Non-pigmented ciliary epithelial cell (primary cell): ENCODE measurements at places on chromosomes 3 and 15.
A peak's percentile ranks its signal among the peaks of the same experiment; 100 is the strongest.

- DNase-seq, result no peak
These were observed 275.9 kb upstream of the NR2F2 start for GRCh38 chr15:96054621-96055020.

DNA sequence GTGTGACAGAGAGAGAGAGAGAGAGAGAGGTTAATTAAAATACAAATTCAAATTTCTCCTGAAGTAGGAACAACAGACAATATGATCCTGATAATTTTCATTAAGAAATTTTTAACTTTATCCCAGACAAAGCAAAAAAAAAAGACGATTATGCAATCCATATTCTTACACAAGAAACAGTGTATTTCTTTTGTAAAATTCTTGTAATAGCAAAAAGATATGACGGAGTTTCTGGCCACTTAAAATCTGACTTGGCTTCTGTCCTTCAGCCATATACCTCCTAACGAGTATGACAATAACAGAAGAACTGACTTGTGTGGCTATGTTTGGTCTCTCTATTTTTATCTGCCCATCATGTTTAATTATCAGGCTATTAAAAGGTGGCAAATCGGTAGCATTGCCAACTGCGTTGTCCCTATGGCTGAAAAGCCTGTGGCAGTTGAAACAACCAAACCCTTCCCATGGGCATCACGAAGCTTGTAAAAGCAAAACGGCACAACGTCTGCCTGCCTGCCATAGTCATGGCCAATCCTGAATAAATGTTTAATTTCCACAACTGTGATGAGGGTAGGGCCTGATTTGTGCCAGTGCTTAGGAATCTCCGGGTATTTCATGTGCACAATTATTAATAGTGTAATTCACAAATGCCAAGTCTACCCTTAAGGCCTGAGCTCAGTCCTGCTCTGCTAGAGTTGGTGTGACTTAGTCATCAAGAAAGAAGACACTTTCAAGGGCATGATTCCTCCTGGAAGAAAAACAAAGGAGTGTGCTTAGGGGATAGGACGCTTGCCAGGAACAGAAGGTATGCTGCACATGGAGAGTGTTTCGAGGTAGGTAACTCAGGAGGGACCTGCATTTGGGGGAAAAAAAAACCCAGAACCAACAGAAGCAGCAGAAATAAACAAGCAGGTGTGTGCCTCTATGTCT is 1090.2 kb downstream of the FHIT start:
- no peak for DNase-seq

GRCh38 chr3:186124592-186124991 is 15.7 kb upstream of the ETV5 start:
- no peak for DNase-seq

GRCh38 chr15:56537881-56538280 is 72.9 kb upstream of the MNS1 start:
- DNase-seq, result no peak

GRCh38 chr15:74155766-74156417 is 17.6 kb upstream of the ISLR start:
- DNase-seq, result no peak

DNA sequence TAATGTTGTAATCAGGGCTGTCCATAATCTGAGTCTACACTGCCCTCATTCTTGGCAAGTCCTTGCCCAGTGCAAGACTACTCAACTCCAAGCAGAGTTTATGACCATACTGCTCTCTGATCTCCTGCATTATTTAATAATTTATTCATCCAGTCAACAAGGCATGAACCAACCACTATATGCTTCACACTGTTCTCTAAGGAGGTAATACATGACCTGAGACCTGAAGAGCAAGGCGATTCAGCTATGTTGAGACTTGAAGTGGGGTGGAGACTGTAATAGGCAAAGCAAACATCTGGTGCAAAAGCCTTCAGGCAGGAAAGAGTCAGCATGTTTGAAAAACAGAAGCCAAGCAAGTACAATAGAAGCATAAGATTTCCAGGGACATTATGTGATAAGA is 1362.8 kb downstream of the ROBO2 start:
- no peak for DNase-seq

- DNase-seq, result no peak
These were observed 293.7 kb upstream of the GADL1 start for GRCh38 chr3:31188112-31188511.

- DNase-seq, result no peak
These were observed 34.6 kb downstream of the MUC20 start for GRCh38 chr3:195755391-195755790.

DNA sequence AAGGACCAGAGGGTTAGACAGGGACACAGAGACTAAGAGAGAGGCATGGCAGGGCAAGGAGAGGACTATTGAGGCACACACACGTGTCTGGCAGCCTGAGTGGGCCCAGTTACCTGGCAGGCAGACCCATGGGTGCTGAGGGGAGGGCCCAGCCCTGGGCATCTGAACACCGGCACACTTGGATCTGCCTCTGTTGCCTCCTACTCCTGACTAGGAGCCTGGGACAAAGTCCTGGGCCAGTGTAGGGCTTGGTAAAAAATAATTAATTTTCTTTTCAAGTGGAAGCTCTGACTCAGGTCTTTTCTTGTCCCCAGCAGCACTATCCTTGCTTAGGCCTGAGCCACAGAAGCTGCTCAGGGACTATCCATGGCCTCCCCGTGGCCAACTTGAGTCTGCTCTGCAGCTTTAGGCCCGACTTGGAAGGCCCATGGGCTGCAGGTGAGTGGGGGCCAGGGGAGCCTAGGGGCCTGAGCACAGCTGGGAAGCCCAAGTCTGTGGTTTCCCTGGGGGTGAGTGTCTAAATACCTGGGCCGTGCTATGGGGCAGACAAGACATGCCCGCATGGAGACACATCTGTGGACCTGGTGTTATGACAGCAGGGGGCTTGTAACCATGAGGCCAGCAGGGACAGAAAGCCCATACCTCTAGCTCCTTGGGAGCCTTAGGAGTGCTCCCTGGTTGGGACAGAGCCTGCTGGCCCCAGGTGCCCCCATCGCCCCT is at the start of gene PTH1R:
PTH1R (plus strand) TSS at position 316 of the 720 bp plus-strand sequence. CDS start 5,839 bp downstream, outside the sequence.
- no peak for DNase-seq

- DNase-seq, result no peak
These were observed 48.0 kb upstream of the C15orf61 start for GRCh38 chr15:67472957-67473356.

GRCh38 chr3:194240766-194241165 is 104.8 kb downstream of the HES1 start:
- no peak for DNase-seq

DNA sequence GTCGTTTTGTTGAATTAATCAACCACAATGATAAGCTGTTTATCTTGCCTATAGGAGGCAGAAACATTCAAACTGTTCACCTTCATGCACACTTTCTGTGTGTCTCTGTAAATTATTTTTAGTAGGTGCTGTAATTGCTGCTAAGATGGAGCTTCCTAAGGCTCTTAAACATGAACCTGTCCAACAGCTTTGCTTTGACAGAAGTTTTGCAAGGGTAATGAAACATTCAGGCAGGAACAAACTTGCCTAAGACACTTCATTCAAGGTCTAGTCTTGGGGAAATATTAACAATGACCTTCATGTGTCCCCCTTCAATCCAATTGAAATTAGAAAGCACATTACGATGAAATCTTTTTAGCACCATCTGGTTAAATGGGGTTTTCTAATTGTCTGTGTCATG is 156.1 kb downstream of the DIPK2A start:
- no peak for DNase-seq

GRCh38 chr15:39392469-39393047 is 188.3 kb upstream of the THBS1 start:
- DNase-seq, result no peak

DNA sequence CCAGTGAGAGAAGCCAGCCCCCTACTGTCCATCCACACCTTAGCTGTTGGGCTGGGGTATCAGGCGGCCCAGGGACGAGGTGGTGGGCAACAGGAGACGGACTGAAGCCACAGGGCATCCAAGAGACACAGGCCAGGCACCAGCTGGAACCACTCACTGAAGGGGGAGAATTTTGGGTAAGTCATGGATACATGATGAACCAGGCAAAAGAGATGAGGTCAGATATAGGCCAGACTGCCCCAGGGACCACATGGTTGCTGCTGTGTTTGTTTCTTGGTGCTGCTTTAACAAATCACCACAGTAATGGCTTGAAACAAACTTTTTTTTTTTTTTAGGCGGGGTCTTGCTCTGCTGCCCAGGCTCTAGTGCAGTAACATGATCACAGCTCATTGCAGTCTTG is 66.4 kb downstream of the SEMA5B start:
- peak; percentile 26 for DNase-seq

DNA sequence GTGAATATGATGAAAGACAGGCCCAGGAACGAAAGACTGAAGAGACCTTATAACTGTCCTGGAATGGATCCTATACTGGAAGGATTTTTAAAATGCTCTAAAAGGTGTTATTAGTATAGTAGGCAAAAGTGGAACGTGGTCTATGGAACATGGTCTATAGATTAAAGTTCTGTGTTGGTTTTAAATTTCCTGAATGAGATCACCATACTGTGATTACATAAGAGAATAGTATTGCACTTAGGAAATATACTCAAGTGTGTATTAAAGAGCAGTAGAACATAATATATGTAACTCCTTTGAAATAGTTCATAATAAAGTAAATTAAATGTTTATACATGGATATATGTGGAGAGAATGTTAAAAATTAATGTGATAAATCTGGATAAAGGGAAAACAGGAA is 68.2 kb downstream of the SPRED1 start:
- no peak for DNase-seq

GRCh38 chr15:43378601-43379000 is 7.7 kb downstream of the TUBGCP4 start:
- no peak for DNase-seq

- DNase-seq, result no peak
These were observed 39.9 kb downstream of the C3orf80 start for GRCh38 chr3:160265088-160265487.

GRCh38 chr3:129039271-129040038 is 21.1 kb upstream of the GP9 start:
- no peak for DNase-seq

GRCh38 chr15:27696530-27696929 is 402.6 kb downstream of the OCA2 start:
- DNase-seq, result no peak

- no peak for DNase-seq
These were observed 822.4 kb upstream of the CADM2 start for GRCh38 chr3:84136425-84136824.

GRCh38 chr3:181252631-181253030 is 263.1 kb upstream of the DNAJC19 start:
- no peak for DNase-seq

DNA sequence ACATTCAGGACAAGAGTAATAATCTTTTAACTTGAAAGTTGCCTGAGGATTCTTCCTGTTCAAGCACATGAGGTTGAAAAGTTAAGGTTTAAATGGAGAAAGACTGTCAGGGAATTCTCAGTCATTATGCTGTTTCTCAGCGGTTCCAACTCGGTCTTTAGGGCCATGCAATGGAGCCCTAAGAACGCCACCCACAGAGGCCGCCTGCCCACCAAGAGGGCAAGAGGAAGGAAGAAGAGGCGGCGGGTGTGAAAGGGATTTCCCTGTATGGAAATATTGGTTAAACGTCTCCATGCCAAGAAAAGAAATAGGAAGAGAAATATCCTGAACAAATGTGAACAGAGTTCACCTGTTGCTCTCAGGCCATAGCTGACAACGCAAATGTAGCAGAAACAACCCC is 234.4 kb downstream of the OCA2 start:
- no peak for DNase-seq

DNA sequence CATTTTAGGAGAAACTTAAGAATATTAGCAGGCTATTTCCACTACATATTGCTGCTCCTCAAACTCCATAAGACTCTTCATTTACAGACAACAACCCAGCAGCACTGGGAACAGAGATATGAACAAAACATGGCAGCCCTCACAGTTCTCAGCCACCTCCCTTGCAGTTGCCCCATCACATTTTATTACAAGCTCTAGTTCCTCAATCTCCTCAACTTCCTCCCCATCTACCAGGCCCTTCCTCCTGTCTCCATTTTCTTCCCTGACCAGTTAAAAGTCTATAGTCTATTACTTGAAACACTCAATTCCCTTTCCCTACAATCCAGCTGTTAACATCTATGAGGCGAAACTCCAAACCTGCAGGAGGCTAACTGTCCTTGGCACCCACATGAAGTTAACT is 412.5 kb downstream of the TBC1D5 start:
- no peak for DNase-seq

DNA sequence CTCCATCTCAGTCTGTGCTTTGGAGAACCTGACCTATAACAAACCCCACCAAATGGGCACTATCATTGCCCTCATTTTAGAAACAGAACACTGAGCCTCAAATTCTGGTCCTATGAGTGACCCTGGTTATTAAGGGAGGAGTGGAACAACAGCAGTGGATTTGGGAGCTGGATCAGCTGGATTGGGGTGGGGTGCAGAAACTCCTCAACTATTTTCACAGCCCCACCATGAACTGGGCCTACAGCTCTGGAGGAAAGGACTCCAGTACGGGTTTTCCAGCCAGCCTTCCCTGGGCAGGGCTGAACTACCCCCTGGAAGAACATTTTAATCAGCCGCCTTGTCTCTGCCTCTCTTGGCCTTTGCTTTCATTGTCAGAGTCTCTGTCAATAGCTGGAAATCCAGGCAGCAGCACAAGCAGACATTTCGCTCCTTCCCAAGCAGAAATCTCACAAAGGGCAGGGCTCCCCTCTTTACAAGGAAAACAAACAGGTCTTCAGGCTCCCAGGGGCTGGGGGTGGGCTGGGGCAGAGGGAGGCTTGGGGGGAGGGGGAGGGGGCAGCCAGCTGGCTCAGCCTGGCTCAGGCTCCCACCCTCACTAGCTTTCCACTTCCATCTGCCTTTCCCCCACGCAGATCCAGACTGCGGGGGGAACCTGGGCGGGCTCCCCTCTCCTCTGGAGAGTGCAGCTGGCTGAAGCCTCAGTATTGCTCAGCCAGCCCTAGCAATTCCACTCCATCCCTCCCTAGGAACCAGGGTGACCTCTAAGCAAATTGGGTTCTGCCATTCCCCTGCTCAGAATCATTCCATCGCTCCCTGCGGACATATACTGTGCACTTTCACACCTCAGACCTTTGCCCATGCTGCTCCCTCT is 13.7 kb upstream of the TLE3 start:
- DNase-seq, result no peak

GRCh38 chr3:63967675-63968611 is 55.4 kb downstream of the PSMD6 start:
- no peak for DNase-seq

- DNase-seq, result no peak
These were observed 66.6 kb upstream of the PAQR5 start for GRCh38 chr15:69232144-69232543.

GRCh38 chr3:54163441-54163840 is 41.1 kb downstream of the CACNA2D3 start:
- DNase-seq, result no peak

DNA sequence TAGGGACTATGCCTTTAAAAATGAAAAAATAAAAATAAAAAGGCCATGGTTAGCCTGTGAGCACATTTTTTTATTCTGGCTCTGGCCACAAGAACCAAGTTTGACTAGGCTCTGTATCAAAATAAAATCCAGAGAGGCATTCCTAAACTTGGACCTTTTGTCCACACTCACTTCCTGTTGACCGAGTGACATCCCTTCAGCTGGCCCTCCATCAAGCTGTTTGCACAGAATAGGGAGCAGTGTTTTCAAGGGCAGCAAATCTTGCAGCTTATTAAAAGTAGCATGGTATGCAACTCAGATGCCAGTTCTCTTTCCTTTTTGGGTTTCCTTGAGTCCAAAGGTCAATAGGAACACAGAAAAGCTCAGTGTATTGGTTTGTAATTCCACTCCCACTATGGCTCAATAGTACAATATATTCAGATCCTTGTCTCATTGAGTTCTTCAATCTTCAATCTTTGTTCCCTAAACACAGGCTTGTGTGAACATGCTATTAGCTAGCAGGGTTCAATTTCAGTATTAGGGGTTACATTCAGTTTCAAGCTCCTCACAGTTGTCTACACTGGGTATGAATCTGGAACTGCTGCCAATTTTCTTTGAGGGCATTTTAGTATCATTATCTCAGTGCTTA is 244.5 kb downstream of the RBMS3 start:
- DNase-seq, result no peak
